ENCODE measurements at places on chromosomes 11 and 22. TPM values are rescaled to one million over a fixed set of nuclear protein-coding genes. Genes with fewer than 3 reads are reported as not detected.

Gene RASD2
- not detected for polyA plus RNA-seq

Gene EIF3D
- 180 TPM for polyA plus RNA-seq

Gene CCDC117
- 12.0 TPM for polyA plus RNA-seq

Gene IFITM10
- polyA plus RNA-seq = 0.06 TPM

Gene OR51E1
- not detected for polyA plus RNA-seq

Gene OR52I1
- polyA plus RNA-seq = not detected

Gene TRIM44
- 42.0 TPM for polyA plus RNA-seq

Gene AIFM3
- polyA plus RNA-seq = 2.3 TPM

Gene BTG4
- polyA plus RNA-seq = not detected

Gene ADAMTS15
- polyA plus RNA-seq = not detected

Gene NEFH
- polyA plus RNA-seq = 0.98 TPM
